CMK (cell line): ENCODE measurements at places on chromosomes 5 and 9.

- DNase-seq = no peak
Measured at GRCh38 chr5:131305138-131305689, 41.4 kb downstream of the CDC42SE2 start.

DNA sequence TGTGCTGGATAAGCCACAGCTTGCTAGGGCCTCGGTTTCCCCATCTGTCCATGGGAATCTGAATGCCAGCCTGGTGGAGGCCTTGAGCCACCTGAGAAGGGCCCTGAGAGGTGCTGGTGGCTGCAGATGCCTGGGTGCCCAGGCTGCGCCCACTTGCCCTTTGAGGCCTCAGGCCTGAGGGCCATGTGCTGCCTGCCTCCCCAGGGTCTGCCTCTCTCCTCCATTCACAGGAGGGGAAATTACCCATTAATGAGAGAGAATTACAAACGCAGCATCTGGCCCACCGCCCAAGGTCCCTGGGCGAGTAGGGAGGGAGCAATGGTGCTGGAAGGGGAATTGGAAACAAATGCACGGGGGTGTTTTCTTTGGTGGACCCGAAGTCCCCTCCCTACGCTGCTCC lies 59.6 kb downstream of the BARX1 start:
- no peak for DNase-seq

- DNase-seq = no peak
Measured at GRCh38 chr5:81208904-81209303, 24.2 kb upstream of the CKMT2 start.

GRCh38 chr5:1951165-1951816 lies 68.6 kb upstream of the IRX4 start:
- no peak for DNase-seq

DNA sequence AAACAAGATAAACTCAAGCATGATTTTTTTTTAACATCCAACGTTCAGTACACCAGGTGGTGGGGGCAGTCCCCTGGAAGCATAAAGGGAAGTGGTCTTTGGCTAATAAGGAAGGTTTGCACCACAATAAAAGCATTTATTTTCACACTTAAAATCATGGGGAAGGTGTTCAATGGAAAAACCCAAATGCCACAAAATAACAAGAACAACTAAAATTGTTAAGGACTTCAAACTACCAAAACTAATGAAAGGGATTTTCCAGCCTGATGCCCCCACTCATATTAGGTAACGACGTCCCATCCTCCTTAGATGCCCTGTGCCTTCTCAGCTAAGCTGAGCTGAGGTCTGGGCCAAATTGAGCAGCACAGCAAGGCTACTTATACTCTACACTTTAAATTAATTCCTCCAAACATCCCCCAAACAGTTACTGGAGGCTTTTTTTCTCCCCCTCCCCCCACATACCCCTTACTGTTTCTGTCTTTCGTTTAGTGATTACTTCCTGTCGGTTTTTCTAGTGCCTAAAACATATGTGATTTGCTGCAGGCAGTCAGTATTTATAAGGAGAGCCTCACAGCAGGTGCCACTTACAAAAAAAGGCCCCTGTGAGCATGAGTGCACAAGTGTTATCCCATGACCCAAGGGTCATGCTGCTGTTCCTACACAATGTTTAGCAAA lies 259.7 kb upstream of the ZNF608 start:
- DNase-seq = no peak

DNA sequence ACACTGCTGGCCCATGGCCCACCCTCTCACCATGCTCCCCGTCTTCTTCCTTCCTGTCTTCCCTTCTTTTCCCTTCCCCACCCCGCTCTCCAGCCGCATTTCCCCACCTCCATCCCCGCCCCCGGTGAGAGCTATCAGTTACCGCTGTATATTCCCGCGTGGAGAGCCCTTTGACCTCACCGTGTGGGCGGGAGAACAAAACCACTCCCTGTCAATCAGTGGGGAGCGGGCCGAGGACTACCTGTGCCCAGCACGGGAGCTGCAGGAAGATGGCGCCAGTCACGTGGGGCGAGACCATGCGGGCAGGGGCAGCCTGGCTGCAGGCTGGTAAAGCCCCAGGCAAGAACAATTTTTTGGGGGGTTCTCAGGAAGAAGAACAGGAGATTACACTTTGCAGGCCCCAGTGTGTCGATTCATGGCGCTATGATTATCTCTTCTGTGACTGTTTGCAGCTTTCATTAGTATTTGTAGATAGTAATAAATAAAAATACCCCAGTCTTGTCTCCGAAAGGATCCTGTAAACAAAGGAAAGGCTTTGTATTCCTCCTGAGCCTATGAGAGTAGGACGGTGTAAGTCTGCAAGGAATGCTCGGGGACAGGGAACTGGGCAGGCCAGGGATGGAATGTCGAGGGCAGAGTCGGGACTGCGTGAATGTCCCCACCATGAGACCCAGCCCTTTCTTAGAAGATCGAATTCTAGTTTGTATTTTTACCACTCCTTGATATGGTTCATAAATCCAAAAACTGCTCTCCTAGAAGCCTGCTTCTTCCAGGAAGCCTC lies 14.8 kb upstream of the DMRT1 start:
- no peak for DNase-seq

DNA sequence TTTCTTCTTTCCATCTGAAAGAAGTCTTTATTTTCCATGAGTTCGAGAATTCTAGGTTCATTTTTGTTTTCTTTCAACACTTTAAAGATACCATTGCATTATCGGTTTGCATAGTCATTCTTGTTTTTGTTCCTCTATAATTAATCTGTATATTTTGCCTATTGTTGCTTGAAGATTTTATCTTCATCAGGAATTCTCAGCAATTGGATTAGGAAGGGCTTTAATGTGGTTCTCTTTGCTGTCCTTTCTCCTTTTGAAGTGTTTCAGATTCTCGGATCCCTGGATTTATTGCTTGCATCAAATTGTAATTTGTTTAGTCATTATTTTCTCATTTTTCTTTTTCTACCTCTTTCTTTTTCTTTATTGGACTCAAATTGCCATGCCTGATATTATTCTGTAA lies 609.8 kb downstream of the TLR4 start:
- no peak for DNase-seq

DNA sequence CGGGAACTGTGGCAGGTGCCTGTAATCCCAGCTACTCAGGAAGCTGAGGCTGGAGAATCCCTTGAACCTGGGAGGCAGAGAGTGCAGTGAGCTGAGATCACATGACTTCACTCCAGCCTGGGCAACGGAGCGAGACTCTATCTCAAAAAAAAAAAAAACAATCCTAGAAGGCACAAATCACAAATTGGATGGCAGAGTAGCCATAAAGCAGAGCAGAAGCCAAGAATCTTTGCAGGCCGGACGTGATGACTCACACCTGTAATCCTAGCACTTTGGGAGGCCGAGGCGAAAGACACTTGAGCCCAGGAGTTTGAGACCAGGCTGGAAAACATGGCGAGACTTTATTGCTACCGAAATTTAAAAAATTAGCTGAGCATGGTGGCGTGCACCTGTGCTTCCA lies 9.2 kb upstream of the FUBP3 start:
- DNase-seq = no peak

GRCh38 chr9:34381323-34381722 lies 4.6 kb upstream of the MYORG start:
- DNase-seq = no peak

DNA sequence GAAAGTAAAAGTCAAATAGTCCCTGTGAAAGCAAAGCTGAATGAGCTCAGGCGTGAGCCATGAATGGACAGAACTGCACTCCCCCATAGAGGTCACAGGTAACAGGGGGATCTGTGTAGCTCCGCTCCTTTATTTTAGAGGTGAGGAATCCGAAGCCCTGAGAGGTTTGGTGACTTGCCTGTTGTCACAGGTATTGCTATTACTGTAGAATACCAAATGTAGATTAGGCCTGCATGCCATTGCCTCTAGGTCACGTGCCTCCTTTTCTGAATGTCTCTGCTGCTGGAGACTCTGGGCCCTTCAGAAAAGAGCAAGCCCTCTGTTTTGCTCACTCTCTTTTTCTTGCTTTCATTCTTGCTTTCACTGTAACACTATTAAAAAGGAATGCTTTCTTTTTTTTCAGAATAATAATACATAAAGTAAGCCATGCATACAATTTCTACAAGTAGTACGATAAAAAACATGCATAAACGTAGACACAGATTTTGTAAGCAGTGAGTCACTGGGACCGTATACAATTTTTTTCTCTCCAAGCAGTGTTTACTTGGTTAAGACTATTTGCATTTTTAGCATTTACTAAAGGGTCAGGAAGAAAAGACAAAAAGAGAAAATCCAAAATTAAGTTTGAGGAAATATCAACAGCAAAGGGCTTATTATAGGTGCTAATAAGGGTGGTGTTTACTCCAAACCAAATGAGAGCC lies 568.7 kb upstream of the ADAMTS16 start:
- DNase-seq = no peak

GRCh38 chr5:135651156-135651555 lies 72.4 kb upstream of the CXCL14 start:
- DNase-seq = no peak

GRCh38 chr9:136903041-136903554 lies 16.8 kb downstream of the TRAF2 start:
- no peak for DNase-seq
